ENCODE measurements at places on chromosomes 6 and 20.

DNA sequence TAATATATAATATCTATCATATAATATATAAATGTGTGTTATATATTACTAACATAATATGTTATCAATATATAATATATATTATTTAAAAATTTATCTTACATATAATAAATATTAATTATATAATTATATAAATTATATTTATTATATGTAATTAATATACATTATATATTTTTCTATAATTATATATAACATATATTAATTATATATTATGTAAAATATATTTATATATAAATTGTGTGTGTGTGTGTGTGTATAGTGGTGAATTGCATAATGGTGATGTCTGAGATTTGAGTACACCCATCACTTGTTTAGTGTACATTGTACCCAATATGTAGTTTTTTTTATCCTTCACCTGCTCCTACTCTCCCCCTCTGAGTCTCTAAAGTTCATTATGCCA is 205.9 kb upstream of the KCNG1 start:
- DNase-seq, result no peak

- DNase-seq, result no peak
Measured at GRCh38 chr6:117494694-117495318, 12.3 kb downstream of the DCBLD1 start.

GRCh38 chr20:460707-461106 is 1.6 kb downstream of the TBC1D20 start:
- DNase-seq, result no peak

DNA sequence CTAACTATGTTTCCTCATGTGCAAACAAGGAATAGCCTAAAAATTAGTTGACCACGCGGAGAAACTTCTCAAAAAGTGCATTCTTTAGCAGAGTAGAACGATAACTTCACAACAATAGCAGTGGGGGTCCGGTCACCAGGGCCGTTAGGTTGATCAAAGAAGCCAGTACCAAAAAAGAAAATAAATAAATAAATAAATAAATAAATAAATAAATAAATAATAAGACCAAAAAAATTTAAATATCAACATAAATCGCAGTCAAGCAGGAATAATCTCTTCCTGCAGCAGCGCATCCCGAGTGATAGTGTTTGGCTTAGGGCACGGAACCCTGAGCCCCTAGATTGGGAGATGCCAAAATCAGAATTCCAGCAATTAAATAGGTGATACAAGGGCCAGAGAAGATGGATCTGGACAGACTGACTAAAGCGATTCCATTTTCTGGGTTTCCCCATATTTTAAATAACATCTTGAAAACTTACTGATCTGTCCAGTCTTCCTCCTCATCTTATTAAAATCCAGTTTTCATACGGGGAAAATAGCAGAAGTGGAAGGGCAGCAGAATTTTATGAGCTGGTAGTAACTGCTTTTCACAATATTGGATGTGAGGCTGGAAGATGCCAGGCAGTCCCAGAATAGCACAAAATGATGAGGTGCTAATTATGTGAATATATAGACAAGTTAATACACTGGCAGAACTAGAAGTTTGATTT is 4.4 kb upstream of the OLIG3 start:
- no peak for DNase-seq

DNA sequence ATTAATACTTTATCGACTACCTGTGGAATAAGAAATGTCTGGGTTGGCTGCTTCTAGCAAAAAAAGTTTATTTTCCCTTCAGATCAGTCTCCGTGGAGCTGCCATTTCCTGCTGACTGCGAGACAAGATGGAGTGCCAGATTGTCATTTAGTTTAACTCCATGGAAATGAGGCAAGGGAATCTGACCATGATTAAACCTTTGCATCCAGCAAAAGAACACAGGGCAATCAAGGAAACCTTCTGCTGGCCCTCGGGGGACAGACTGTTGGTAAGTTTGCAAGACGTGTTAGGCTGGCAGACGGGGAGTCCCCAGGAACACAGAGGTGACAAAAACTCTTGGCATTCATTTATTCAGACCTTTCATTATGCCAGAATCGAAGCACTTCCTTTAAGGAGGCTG is 52.2 kb upstream of the SPACA1 start:
- no peak for DNase-seq

- no peak for DNase-seq
Measured at GRCh38 chr6:155417454-155417853, 38.2 kb downstream of the NOX3 start.

- DNase-seq, result no peak
Measured at GRCh38 chr6:108746366-108746765, 101.9 kb upstream of the ARMC2 start.

DNA sequence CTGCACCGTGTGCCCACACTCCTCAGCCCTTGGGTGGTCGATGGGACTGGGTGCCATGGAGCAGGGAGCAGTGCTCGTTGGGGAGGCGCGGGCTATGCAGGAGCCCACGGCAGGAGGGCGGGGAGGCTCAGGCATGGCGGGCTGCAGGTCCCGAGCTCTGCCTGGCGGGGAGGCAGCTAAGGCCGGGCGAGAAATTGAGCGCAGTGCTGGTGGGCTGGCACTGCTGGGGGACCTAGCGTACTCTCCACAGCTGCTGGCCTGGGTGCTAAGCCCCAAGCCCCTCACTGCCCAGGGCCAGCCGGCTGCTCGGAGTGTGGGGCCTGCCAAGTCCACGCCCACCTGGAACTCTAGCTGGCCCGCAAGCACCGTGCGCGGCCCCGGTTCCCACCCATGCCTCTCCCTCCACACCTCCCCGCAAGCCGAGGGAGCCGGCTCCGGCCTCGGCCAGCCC is 55.9 kb upstream of the ECI2 start:
- no peak for DNase-seq

- no peak for DNase-seq
Measured at GRCh38 chr6:118886641-118887040, 7.3 kb upstream of the ASF1A start.

- DNase-seq, result no peak
Measured at GRCh38 chr6:125985522-125985921, 818 bp upstream of the TRMT11 start.

GRCh38 chr20:35111141-35111888 is 18.7 kb upstream of the TRPC4AP start:
- DNase-seq, result no peak

GRCh38 chr6:128848212-128848935 is 34.6 kb upstream of the LAMA2 start:
- no peak for DNase-seq

- DNase-seq, result no peak
Measured at GRCh38 chr20:36483209-36483918, 58.0 kb upstream of the MYL9 start.

- DNase-seq, result no peak
Measured at GRCh38 chr6:34569361-34569973, 13.3 kb upstream of the SPDEF start.

GRCh38 chr20:38472513-38473366 is at the start of gene RALGAPB:
TSS of gene RALGAPB (plus strand) at chr20:38472843. CDS start at chr20:38488433, 15,590 bp downstream.
- DNase-seq, result peak; percentile 96

- DNase-seq, result no peak
Measured at GRCh38 chr6:125749865-125750691, 646 bp downstream of the HEY2 start.

- no peak for DNase-seq
Measured at GRCh38 chr20:43963233-43963632, 48.6 kb downstream of the TOX2 start.

GRCh38 chr20:17023806-17024205 is 203.0 kb upstream of the PCSK2 start:
- no peak for DNase-seq

- no peak for DNase-seq
Measured at GRCh38 chr6:37061157-37061804, 55.8 kb downstream of the FGD2 start.

DNA sequence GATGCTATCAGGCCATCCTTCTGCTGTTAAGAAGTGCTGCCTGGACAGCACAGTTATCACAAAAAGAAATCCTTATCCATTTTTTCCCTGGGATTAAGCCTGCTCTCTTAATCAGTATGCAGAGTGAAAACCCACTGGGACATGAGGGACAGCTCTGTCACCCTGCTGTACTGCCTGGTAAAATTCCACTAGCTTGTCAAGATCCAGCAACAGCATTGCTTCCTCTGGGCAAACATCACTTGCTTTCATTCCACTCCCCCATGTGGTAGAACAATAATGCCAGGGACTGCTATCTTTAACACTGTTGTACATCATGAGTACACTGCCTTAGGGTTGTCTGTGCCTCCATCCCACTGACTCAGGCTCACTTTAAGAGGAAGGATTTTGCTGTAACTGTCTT is 331.3 kb downstream of the KIF16B start:
- DNase-seq, result no peak

GRCh38 chr6:158002951-158003853 is 21.5 kb downstream of the SYNJ2 start:
- DNase-seq, result no peak

- no peak for DNase-seq
Measured at GRCh38 chr6:1551249-1551648, 58.5 kb upstream of the FOXC1 start.

DNA sequence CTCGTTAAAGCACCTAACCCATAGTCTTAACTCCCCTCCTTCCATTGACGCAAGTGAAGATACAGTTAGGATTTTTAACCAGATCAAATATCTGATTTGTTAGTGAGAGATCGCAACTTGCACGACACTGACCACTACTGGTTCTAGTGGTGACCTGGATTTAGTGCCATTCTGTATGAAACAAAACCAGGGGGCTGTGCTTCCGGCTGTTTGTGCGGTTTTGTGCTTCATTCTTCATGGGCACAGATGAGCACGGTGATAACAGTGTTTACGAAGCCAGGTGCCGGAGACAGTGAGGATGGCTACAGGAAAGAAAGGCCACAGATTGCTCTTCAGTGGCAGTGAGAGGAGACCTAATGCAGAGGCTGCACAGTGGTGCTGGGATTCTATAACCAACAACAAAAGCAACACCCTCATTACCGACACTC is 75.5 kb downstream of the NOL4L start:
- DNase-seq, result no peak

DNA sequence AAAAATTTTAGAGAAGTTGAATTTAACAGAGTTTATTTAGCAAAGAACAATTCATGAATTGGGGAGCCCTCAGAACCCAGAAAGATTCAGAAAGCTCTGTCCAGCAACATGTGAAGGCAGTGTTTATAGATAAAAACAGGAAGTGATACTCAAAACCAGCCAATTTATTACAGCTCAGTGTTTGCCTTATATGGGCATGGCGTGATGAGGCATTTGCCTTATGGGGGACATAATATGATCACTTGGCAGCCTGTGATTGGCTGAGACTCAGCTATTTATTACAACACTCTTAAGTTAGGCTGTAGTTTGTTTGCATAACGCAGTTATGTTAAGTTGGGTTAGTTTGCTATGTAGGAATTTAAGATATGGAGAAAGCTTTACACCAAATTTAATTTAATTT is 11.5 kb downstream of the HLA-DPA1 start:
- no peak for DNase-seq

- DNase-seq, result no peak
Measured at GRCh38 chr6:69729870-69730449, 66.8 kb downstream of the LMBRD1 start.

DNA sequence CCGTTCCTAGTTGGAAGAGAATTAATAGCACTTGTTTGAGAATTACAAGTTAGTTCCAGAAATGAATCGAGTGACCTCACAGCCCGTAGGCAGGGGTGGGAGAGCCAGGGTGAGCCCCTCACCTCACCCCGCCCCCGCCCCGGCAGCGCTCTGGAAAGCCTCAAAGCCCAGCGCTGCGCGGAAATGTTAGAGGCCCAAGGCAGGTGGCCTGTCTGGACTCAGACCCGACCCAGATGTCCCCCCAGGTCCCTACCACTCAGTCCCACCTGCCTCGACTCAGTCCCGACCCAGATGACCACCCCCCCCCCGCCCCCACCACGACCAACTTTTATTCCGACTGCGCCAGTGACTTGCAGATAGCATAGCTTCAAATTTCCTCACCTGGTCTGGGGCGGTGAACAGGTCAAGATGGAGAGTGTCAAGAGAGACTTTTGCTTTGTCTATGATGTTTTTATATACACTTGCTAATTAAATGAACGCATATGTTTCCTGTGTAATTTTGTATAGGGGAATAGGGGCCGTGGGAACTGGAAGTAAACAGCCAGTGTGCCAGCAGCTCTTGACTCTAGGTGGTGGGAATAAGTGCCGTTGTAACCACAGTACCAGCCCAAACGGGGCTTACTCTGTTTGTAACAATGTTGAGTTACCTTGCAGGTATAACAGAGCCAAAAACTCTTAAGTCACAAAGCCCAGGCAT is 1.2 kb upstream of the PXDC1 start:
- no peak for DNase-seq

DNA sequence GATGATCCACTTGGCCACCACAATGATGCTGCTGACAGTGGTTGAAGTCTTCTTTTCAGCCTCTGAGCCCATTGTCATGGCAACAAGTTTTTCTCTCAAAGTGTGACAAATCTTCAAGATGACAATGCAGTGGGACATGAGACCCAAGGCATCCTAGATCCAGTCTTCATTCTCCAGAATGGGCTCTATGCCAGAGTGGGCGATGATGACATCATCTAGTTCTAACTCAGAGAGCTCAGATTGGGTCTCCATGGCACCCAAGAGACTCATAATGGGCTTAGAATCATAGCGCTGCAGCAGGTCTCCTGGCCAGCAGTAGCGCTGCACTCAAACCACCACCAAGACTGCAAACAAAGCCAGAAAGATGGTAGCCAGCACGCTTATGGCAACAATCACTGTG is 973.6 kb downstream of the EYS start:
- DNase-seq, result no peak

GRCh38 chr6:92779746-92780145 is 639.6 kb downstream of the EPHA7 start:
- DNase-seq, result no peak

- no peak for DNase-seq
Measured at GRCh38 chr20:59821788-59822187, 111.6 kb downstream of the SYCP2 start.

- no peak for DNase-seq
Measured at GRCh38 chr20:8740265-8740664, 328.6 kb upstream of the PLCB4 start.

GRCh38 chr20:51447097-51447764 is 95.3 kb downstream of the NFATC2 start:
- no peak for DNase-seq

DNA sequence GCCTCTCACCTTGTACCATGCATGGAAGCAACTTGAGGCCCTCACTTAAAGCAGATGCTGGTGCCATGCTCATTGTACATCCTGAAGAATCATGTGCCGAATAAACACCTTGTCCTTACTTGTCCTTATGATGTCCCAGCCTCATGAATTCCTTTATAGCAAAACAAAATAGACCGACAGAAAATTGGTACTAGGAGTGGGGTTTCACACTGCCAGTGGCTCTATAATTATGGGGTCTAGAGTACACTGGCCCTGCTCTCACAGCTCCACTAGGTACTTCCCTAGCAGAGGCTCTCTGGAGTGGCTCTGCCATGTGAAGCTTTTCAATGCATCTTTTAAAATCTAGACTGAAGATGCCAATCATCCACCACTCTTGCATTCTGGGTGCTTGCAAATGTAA is 101.2 kb downstream of the HTR1B start:
- DNase-seq, result no peak

- no peak for DNase-seq
Measured at GRCh38 chr6:75880305-75880704, 131.3 kb downstream of the MYO6 start.

GRCh38 chr6:235763-236360 is 56.4 kb upstream of the DUSP22 start:
- DNase-seq, result peak; percentile 40

Data from GDM1 (cell line).